Bronchial epithelial cell (primary cell): ENCODE measurements at places on chromosomes 4 and X. TPM values are rescaled to one million over a fixed set of nuclear protein-coding genes. Genes with fewer than 3 reads are reported as not detected.

GRCh38 chr4:7533267-7533666 is 98.5 kb upstream of the PSAPL1 start:
- no peak for DNase-seq

DNA sequence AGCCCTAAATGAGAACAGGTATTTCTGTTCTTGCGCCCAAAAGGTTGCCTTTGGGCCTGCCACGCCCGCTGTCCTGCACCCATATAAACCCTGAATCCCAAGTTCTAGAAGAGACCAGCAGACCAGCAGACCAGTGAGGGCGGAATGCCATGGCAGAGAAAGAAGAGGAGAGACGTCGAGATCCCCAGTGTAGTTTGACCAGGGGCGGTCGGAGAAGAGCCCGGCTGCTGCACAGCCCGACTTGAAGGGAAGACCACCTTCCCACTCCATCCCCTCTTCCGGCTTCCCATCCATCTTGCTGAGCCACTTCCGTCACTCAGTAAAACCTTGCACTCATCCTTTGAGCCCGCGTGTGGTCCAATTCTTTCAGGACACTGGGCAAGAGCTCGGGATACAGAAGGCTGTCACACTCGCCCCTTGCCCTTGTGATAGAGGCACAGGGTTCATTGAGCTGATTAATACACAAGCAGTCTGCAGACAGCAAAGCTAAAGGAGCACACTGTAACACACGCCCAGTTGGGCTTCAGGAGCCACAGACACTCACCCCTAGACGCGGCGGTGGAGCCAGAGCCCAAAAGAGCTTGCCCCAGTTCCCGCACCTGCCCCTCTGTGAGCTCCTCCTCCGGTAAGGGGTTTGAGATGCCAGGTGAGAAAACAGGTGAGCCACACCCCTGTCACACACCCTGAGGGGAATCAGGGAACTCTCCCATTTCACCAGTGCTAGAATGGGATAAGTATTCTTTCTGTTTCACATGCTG is 230.8 kb downstream of the PCDH10 start:
- DNase-seq, result no peak

GRCh38 chr4:131459430-131460101 is 1689.5 kb upstream of the PCDH10 start:
- DNase-seq, result no peak

DNA sequence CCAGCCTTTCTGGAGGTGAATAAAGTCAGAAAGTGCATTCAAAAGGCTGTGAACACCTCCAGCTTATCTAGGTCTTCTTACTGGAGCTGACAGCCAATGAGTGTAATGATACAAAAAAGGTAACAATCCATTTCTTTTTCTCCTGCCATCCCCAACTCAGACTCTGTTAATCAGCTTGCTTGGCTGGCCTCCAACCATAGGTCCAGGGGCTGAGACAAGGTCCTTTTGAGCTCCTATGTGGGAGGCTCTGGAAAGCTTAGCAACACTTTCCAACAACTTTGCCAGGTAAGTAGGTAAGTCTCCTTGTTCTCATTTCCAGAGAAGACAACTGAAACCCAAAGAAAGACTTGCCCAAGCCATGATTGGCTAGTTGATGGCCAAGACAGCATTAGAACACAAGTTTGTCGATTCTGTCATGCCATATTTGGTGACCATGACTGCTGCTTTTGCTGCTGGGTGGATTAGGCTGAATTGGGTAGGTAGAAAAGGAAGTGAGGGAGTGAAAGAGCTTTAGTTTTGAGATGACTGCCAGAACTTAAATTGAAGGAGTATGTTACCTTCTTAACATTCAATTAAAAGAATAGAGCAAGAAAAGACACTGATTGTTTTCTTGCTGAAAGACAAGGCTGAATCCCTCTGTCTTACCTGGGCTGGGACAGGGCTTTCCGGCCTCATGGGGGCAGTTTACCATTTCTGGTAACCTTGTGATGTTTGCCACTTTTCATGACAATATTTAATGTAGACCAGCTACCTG is 22.8 kb downstream of the VSIG4 start:
- no peak for DNase-seq

GRCh38 chr4:48212165-48212564 is 57.5 kb downstream of the TEC start:
- no peak for DNase-seq

Gene UNC5C
- total RNA-seq, result not detected in 2 replicates

Gene ART3
- total RNA-seq, result under 0.01 TPM in 1 of 2 replicates, not detected in the other

GRCh38 chr4:84948056-84948455 is 18.4 kb downstream of the WDFY3 start:
- no peak for DNase-seq

DNA sequence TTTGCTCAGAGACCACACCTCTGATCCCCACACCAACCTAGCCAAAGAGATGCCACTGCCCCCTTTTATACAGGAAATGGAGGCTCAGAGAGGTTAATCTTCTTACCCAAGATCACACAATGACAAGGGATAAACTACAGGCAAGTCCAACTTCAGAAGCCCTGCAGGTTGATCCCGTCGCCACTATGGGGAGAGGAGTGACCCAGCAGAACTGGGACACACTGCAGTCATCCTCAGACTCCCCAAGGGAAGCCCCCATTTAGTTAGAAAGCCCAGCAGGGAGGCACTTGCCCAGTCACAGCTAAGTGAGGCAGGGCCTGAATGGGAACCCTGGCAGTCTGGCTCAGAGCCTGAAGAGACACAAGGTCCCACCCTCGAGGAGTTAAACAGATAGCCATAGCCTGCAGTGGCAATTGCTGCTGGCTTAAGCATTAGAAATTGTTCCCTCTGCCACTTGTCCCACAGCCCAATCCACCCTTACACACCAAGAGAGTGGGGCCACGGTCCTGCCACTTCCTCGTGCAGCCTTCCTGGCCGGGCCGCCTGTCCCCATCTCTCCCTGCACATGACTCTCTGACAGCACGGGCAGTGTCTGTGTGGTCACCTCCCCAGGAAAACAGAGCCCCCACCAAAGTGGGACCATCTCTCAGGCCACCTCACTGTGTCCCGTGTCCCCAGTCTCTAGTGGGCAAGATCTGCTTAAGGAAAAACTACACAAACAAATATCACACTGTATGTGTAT is 2.7 kb downstream of the JAKMIP1 start:
- DNase-seq, result no peak

GRCh38 chr4:110139111-110139510 is 59.3 kb downstream of the ELOVL6 start:
- no peak for DNase-seq

DNA sequence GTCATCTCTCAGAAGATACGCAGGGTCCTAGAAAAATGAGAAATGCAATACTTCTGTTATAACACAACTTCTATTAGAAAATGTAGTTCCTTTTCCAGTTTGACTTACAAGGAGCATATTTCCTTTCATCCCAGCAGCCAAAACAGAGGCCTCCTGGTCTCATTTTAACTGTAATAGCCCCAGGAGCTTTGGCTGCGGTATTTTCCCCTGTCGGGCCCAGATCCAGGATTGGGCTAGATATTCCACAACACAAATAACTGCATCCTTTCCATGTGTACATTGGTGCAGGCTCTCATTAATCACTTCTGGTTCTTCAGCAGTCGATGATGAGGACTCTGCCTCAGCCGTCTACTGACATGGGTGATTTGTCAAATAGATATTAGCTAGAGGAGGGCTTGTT is 166.1 kb downstream of the TENM3 start:
- no peak for DNase-seq
